ENCODE measurements at places on chromosomes 3 and 15. TPM values are rescaled to one million over a fixed set of nuclear protein-coding genes. Genes with fewer than 3 reads are reported as not detected.

DNA sequence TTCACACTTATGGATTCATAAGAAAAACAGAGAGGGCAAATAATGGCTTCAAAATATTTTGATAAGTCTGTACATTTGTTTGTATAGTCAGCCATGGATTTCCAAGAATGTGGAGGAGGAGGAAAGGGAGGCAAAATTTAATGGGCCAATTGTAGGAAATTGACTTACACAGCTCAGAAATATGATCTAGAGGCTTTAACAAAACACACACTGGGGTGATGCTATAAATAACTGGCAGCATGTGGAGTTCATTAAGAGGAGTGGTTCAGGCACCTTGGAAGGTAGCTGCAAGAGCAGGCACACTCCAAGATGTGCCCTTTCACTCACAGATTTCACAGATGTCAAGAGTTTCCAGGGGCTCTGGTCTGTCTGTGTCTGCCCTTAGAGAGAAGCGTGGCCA lies 193.4 kb upstream of the RASGRP1 start:
- H3K4me1 ChIP-seq: no peaks in the 10 kb centered on the region
- no peaks in the 10 kb centered on the region for H3K36me3 ChIP-seq
- H3K27ac ChIP-seq: no peak overlapping the region
- no peaks in the 10 kb centered on the region for H3K27me3 ChIP-seq

GRCh38 chr3:65883613-65884012 lies 155.1 kb downstream of the MAGI1 start:
- H3K4me1 ChIP-seq: no peaks in the 10 kb centered on the region
- no peaks in the 10 kb centered on the region for H3K27me3 ChIP-seq
- no peak overlapping the region for H3K27ac ChIP-seq
- no peaks in the 10 kb centered on the region for H3K36me3 ChIP-seq

DNA sequence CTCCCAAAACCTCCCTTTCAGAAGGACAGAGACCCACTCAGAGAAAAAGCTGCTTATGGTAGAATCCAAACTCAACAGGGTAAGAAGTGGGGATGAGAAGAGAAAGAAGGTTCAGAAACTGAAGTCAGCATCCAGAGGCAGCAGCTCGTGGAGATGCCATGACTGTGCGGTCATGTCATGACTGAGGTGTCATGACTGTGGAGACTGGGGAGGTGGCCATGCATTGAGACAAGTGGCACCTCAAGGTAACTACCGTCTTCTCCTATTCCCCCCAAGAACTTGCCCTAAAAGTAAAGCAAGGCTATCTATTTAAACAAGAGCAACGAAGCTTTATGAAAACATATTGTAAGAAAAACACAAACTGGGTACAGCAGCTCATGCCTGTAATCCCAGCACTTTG lies 15.1 kb downstream of the CHRNA3 start:
- H3K27ac ChIP-seq: no peak overlapping the region
- H3K36me3 ChIP-seq: no peaks in the 10 kb centered on the region
- no peaks in the 10 kb centered on the region for H3K4me1 ChIP-seq
- no peaks in the 10 kb centered on the region for H3K27me3 ChIP-seq
- DNase-seq: no peak
- no peak overlapping the region for H3K4me3 ChIP-seq

- H3K36me3 ChIP-seq: no peaks in the 10 kb centered on the region
- H3K27ac ChIP-seq: no peak overlapping the region
- H3K4me1 ChIP-seq: no peaks in the 10 kb centered on the region
These were observed 112.3 kb downstream of the WDR76 start for GRCh38 chr15:43939070-43939469.

DNA sequence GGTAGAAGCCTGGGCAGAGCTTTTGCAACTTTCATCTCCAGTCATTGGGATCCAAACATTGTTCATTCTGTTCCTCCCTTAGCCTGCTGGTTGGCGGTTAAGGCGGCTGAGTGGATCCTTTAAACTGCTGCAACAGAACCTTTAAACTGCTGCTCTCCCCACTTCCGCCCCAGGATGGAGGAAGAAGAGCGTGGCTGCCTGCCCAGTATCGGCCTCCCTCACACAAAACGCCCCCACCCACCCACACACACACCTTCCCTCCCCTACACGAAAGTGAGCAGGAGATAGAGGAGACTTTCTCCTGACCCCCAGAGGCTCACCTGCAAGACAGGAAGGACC lies 460 bp upstream of the ZMAT3 start:
- H3K27me3 ChIP-seq: no peaks in the 10 kb centered on the region
- H3K27ac ChIP-seq: peak overlapping the region; percentile 70
- H3K4me1 ChIP-seq: peaks cover 41% of the 10 kb centered on the region
- no peak for DNase-seq
- peak overlapping the region; percentile 88 for H3K4me3 ChIP-seq

AMT gene
- total RNA-seq: 1.3 TPM
